ENCODE measurements at places on chromosomes 16 and 17.

DNA sequence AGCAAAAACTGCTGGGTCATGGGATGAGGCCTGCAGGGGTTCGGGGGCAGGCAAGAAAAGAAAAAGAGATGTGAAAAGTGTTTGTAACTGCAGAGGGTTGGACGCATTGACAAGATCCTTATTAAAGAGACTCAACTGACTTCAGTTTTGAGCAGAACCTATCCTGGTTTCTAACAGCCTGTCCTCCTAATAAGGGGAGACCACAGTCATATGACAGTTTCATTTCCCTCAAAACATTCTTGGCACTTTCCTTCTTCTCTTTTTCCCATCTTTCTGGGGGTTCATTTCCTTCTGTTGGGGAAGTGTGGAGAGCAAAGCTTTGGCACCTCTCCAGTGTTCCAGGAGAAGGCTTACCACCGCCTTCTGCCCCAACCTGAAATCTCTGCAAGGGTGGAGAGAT is 118.5 kb downstream of the MAF start:
- no peak for DNase-seq

GRCh38 chr16:1825864-1826690 is 548 bp downstream of the HAGH start:
- peak; percentile 31 for DNase-seq

DNA sequence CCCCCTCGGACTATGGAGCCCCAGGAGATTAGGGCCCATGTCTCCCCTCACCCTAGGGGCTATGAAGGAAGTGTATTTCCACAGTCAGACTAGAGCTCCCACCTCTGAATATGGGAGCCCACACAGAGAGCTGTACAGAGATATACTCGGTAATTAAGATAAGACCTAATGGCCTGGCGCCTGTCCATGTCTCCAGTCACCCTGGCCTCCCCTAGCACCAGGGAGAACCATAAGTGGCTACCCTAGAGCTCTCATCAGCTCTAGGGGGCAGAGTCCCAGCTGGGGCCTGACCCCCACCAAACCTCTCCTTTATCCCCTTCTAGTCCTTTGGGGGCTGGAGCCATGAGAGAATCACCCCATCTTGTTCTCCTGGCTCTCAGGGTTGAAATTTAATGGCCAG is 2.4 kb downstream of the TMEM101 start:
- DNase-seq = no peak

- DNase-seq = peak; percentile 89
These were observed 7.0 kb upstream of the ARHGAP23 start for GRCh38 chr17:38421171-38421841.

DNA sequence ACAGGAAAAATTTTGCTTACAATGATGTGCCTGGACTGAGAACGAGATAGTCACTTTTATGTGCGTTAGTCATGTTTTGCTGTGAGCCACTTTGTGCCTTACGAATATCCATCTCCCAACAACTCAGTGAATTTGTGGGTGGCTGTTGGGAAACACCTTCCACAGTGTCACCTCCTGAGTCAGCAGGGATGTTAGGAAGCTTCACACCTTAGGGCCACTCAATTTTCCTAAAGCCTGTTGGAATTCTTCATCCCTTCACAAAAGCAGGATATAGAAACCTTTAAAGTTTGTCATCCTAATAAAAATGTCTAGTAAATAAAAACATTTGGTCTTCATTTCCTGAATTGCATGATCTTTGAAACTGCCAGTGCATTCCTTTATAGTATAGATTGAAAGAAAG is 4.3 kb upstream of the KRTAP3-1 start:
- DNase-seq = no peak

GRCh38 chr16:20799599-20799998 is 6.7 kb downstream of the ERI2 start:
- DNase-seq = peak; percentile 21

GRCh38 chr17:78255029-78255656 is 23.7 kb downstream of the TMEM235 start:
- no peak for DNase-seq

- no peak for DNase-seq
These were observed 6.6 kb downstream of the CTF1 start for GRCh38 chr16:30903002-30903401.

- DNase-seq = peak; percentile 16
These were observed 6.7 kb upstream of the PHKG2 start for GRCh38 chr16:30741461-30741914.

- peak; percentile 84 for DNase-seq
These were observed 168.8 kb downstream of the C16orf78 start for GRCh38 chr16:49542391-49542891.

GRCh38 chr16:88287219-88287618 is 95.5 kb upstream of the ZNF469 start:
- DNase-seq = no peak

DNA sequence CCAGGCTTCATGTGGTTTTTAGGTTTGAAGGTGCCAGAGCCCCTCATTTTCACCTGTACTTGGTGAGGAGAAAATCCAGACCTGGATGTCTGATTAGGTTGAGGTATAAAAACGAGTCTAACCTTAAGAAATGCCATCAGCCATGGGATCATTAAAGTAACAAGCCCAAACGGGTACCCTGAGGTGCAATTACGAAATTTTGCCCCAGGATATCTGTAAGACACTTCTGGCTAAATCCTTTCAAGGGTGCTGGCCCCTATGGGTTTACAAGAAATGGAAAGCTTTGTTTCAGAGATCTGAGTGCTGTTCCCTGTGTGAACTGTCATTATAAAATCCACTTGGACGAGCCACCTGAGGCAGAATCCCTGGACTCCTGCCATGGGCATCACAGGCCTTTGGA is 19.8 kb downstream of the ADAT1 start:
- DNase-seq = no peak

GRCh38 chr17:22138861-22139469 is 446.6 kb downstream of the KCNJ18 start:
- no peak for DNase-seq

GRCh38 chr17:16932611-16933010 is 39.3 kb downstream of the TNFRSF13B start:
- no peak for DNase-seq

Measured in eye (tissue), 1 donor.